ENCODE measurements at places on chromosomes 2 and 18. TPM values are rescaled to one million over a fixed set of nuclear protein-coding genes. Genes with fewer than 3 reads are reported as not detected.

The KLHL14 gene
- 14.0 TPM for total RNA-seq

The ZAP70 gene
- 75.1 TPM for total RNA-seq

The CACNB4 gene
- total RNA-seq = 4.6 TPM

The MALT1 gene
- 29.5 TPM for total RNA-seq

The KCNG2 gene
- total RNA-seq = 3.2 TPM

The MFSD2B gene
- total RNA-seq = not detected

Data from Peyer's patch (tissue), 4 donors.